Activated T-helper 1 cell treated with anti-CD3 and anti-CD28 coated beads, Interleukin-2, amount 50 U/mL, for 16 hours (primary cell): ENCODE measurements at places on chromosomes 3 and 15.

- no peak for DNase-seq
These were observed 361.0 kb downstream of the SHQ1 start for GRCh38 chr3:72487078-72487765.

DNA sequence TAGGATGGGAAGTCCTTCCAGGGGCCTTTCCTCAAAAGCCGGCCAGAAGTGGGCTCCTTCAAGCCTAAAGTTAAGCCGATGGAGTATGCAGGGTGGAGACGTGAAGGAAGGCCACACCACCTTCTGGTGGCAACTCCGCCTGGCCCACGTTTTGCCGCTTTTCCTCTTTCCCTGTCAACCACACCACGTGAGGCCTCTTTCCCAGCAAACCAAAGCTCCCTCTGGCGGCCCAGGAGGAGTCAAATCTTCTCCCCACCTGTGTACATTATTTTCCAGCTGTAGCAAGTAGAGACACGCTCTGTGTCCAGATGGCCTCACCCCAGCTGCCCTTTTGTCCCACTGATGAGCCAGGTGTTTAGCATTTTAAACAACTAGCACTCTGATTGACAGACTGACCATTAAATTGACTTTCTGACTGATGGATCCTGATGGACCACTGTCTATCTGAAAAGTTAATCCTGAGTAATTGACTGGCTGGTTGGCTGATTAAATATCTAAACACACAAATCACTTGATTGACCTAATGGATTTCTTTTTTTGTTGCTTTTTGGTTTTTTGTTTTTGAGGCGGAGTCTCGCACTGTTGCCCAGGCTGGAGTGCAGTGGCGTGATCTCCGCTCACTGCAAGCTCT is 59.6 kb upstream of the ZBTB38 start:
- DNase-seq, result no peak

DNA sequence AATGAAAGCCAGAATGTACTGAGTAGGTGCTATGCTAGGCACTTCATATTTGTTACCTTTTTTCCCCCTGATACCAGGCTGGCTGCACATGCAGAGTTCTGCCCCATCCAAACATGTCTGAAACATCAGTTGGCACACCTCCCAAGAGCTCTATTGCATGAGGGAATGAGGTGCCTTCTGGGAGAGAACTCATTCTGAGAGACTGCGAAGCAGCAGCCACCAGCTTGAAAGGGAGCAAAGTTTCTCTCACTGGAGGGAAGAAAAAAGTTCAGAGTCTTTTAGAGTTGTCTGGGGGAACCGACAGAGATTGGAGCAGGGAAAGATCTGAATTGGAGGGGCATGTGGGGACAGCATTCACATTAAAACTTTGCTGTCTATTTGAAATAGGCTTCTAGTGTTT is 84.1 kb downstream of the AGBL1 start:
- no peak for DNase-seq

GRCh38 chr3:58588030-58588614 is 10.9 kb upstream of the FAM107A start:
- DNase-seq, result no peak

DNA sequence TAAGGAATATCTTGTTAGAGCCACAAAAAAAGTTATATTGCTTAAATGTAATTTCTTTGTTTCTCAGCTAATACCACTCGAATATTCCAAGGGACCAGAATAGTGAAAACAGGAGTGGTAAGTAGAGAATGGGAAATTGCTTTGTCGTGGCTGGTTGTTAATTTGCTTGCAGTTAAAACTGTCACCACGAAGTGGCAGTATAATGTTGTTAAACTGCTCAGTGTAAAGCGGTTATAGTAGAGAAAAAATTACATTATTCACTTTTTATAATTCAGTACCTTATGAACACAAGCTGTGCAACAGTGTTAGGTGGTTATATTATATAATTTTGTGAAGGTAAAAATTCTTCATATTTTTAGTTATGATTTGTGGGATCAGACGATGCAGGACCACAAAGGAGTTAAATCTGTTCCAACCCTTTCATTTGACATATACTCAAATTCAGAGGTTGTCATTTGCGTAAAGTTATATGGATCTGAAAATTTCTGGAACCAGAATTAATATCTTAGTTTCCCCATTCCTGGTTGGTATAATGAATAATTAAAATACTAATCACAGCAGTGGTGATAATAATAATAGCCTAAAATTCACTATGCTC is 171.8 kb downstream of the FEZF2 start:
- DNase-seq, result no peak

DNA sequence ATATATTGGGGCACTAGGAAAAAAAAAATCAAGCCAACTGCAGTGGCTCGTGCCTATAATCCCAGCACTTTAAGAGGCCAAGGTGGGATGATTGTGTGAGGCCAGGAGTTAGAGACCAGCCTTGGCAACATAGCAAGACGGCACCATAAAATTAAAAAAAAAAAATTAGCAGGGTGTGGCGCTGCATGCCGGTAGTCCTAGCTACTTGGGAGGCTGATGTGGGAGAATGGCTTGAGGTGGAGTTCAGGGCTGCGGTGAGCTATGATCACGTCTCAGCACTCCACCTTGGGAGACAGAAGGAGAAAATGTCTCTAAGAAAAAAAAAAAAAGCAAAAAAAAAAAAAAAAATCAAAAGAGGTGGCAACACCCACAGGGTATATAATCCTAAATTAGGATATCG is 49.6 kb downstream of the INO80 start:
- DNase-seq, result no peak

DNA sequence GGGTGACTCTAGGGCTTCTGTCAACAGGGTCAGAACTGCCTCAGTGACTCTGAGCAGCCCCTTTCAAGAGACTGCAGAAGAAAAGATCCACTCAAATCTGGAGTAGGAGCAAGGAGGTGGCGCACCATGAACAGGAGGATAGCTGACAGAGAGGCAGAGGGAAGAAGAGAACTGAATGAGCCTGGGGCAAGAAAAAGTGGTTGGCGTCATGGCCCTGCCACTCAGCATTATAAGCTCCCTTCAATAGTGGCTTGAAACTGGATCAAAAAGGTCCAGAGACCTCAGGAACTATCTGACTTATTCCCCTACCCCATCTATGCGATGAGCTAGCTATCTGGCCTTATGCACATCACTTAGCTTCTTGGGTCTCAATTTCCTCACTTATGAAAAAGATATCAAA is 66.6 kb downstream of the NCEH1 start:
- no peak for DNase-seq
